ENCODE measurements at places on chromosomes 12 and 14. TPM values are rescaled to one million over a fixed set of nuclear protein-coding genes. Genes with fewer than 3 reads are reported as not detected.

KLHL33 gene
- not detected for total RNA-seq

- no peak for DNase-seq
- H3K4me3 ChIP-seq: no peak overlapping the region
Observed at GRCh38 chr12:52080403-52081251, 1.1 kb downstream of the SMIM41 start.

BEST3 gene
- total RNA-seq: not detected

DNA sequence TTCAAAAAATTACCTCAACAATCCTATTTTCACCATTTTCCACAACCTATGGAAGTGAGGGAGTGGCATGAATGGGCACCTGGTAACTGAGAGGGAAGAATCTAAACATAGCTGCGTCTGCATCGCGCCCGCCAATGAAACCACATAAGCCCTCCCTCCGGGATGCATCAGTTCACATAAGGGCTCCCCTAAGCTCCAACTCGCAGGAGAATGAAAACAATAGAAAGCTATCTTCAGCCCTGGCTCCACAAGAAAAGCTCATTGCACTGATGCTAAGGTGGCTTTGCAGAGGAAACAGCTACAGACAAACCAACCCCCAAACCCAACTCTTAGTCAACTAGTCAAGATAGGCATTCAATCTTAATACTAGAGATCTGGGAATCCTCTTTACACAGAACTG, 173.3 kb downstream of the FOXN3 start:
- no peak overlapping the region for H3K27ac ChIP-seq
- DNase-seq: no peak
- H3K4me1 ChIP-seq: no peaks in the 10 kb centered on the region
- no peak overlapping the region for H3K4me3 ChIP-seq
- no peaks in the 10 kb centered on the region for H3K27me3 ChIP-seq

GRCh38 chr14:95101736-95102679, 55.3 kb downstream of the DICER1 start:
- no peak overlapping the region for H3K4me3 ChIP-seq
- no peaks in the 10 kb centered on the region for H3K27me3 ChIP-seq
- no peak for DNase-seq
- no peak overlapping the region for H3K27ac ChIP-seq

CCDC196 gene
- not detected for total RNA-seq

DNA sequence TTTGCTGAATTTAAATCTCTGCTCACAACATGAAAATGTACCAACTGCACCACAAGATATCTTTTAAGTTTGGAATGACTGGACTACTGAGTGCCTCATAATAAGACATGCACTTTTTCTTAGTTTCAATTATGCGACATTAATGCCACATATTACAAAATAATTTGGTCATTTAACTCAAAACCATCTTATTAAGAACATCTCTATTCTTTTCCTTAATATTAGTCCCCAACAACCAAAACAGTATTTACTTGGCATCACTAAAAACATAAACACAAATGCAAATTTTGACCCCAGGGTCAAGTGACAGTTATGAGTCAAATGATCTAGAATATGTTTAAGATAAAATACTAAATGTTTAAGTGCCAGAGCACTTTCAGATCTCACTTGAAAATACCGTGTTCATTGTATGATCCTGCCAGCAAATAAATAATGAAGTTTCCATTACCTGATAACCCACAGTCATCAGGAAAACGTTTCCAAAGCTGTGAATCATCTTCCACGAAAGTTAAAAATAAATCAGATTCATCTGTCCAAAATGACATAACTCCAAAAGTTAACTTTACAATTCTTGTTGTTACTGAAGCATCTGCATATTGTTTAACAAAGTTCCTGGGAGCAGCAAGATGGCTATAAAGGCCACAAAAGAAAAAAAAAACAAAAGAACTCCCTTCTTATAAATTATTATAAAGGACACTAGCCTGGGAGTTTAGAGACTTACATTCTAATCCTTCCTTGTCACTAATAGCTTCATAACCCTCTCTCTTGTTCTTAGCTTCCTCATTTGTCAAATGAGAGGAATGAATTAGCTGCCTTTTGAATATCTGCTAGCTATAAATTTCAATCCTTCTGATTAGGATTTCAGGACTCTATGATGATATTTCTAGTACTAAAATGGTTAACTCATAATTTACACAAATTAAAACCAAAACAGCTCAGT, 30.5 kb upstream of the AP4S1 start:
- H3K27ac ChIP-seq: peak overlapping the region; percentile 83
- H3K4me1 ChIP-seq: peaks cover 17% of the 10 kb centered on the region
- DNase-seq: peak; percentile 69
- no peaks in the 10 kb centered on the region for H3K27me3 ChIP-seq

DNA sequence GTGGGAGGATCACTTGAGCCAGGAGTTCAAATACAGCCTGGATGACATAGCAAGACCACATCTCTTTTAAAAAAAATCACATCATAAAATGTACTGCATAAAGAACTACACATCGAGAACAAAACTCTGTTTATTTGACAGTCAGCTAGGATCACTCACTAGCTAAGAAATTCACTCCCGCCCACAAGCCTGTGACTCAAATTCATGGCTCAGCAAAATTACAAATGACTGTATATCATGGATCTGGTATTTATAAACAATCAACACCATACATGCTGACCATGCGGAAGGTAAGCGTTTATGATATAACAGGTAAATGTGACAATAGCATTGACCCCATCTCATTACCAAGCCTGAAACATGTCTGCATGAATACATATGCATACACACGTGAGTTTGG, 206.5 kb downstream of the EFCAB11 start:
- H3K4me1 ChIP-seq: peaks cover 11% of the 10 kb centered on the region
- H3K4me3 ChIP-seq: no peak overlapping the region
- H3K27ac ChIP-seq: no peak overlapping the region
- H3K27me3 ChIP-seq: no peaks in the 10 kb centered on the region
- no peaks in the 10 kb centered on the region for H3K36me3 ChIP-seq

DNA sequence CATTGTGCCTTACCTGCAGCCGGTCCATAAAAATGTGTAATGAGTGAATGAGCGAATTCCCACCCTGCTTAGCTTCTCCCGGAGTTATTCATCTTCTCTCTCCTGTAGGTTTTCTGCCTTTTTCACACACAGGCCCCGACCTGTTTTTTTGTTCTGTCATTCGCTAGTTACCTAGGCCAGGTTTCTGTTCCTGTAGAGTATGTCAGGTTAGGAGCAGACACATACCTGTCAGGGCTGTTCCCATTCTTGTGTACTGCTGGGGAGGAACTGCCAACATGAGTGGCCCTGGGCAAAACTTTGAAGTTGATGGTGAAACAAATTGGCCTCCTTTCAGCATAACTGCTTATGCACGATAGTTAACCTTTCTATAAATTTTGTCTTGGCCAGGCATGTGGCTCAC, 140.1 kb downstream of the SYNE2 start:
- H3K4me1 ChIP-seq: no peaks in the 10 kb centered on the region
- no peak for DNase-seq
- H3K4me3 ChIP-seq: no peak overlapping the region
- no peaks in the 10 kb centered on the region for H3K27me3 ChIP-seq
- H3K36me3 ChIP-seq: no peaks in the 10 kb centered on the region

IL22 gene
- not detected for total RNA-seq

PPP4R3A gene
- 36.8 TPM for total RNA-seq

CELA1 gene
- not detected for total RNA-seq

DNA sequence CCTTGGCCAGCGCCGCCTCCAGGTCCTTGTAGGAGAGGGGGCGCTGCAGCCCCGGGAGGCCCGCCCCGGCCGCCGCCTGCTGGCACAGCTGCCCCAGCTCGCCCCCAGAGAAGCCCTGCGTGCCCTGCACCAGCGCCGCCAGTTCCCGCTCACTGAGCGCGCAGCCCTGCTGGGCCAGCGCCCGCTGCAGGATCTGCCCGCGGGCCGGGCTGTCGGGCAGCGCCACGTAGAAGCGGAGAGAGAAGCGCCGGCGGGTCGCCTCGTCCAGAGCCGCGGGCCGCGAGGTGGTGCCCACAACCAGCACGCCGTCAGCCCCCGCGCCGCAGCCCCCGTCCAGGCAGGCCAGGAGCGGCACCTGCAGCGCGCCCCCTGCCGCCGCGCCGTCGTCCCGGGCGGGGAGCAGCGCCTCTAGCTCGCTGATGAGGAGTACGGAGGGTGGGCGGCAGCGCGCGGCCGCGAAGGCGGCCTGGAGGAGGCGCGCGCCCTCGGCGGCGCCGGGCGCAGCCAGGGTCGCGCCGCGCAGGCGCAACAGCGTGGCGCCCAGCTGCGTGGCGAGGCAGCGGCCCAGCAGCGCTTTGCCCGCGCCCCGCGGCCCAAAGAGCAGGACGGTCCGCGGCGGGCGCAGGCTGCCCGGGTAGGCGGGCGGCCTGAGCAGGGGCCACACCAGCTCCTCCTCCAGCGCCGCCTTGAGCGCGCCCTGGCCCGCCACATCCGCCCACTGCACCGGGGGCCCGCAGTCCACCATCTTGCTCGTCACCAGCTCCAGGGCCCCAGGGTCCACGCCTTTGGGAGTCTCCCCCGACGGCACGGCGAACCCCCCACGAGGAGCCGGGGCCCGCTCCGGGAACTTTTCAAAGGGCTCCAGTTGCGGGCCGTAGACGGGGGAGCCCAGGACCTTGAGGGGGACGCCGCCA, 27.7 kb downstream of the FIGNL2 start:
- peak overlapping the region; percentile 85 for H3K27ac ChIP-seq
- H3K4me3 ChIP-seq: peak overlapping the region; percentile 86
- peak; percentile 86 for DNase-seq
- H3K4me1 ChIP-seq: peaks cover 16% of the 10 kb centered on the region
- H3K36me3 ChIP-seq: no peaks in the 10 kb centered on the region
- H3K27me3 ChIP-seq: no peaks in the 10 kb centered on the region

DNA sequence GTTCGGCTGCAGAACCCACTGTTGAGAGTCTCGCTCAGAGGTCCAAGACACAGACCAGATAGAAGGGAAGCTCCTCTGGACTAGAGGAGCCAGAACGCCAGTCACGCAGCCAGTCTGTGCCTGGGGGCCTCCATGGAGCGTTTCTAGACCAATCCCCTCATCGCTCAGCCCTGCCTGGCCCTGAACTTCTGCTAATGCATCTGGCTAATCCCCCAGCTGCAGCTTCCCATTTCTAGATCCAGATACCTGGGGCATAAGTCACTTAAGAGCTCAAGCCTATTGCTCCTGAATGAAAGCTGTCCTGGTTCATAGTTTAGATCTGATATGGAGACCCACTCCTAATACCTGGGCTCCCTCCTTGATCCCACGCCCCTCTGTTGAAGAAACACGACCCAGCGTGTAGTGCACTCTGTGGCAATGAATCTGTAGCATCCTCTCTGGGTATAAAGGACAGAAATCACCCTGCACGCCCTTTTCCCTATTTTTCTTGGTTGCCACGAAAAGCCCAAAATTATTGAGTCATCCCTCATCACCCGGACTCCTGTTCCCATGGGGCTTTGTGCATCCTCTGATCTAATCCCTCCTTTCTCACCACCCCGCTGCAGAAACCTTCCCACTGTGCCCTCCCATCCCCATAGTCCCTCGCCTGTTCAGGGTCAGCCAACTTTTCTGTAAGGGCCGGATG, 341.6 kb upstream of the FKBP4 start:
- no peaks in the 10 kb centered on the region for H3K27me3 ChIP-seq
- peaks cover 10% of the 10 kb centered on the region for H3K4me1 ChIP-seq
- H3K4me3 ChIP-seq: no peak overlapping the region
- DNase-seq: peak; percentile 56
- H3K27ac ChIP-seq: no peak overlapping the region

DNA sequence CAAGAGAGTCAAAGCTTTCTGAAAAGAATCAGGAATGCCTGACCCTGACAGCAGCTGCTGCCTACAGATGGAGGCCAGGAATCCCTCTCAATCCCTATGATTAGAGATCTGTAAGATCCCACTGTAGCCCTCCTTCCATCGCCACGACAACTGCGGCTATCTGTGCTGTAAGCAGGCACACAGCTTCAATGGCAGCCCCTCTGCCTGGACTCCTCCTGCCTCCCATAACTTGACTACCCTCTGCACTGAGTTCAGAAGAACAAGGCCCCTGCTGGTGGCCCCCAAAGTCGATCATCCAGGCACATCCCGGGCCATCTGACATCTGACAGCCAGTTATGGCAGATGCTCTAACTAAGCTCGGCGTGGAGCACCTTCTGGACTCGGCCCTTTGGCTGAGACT, 2.9 kb downstream of the CLMN start:
- H3K4me3 ChIP-seq: no peak overlapping the region
- no peaks in the 10 kb centered on the region for H3K36me3 ChIP-seq
- H3K27me3 ChIP-seq: peaks cover 13% of the 10 kb centered on the region
- H3K27ac ChIP-seq: no peak overlapping the region
- no peaks in the 10 kb centered on the region for H3K4me1 ChIP-seq
- DNase-seq: no peak

DNA sequence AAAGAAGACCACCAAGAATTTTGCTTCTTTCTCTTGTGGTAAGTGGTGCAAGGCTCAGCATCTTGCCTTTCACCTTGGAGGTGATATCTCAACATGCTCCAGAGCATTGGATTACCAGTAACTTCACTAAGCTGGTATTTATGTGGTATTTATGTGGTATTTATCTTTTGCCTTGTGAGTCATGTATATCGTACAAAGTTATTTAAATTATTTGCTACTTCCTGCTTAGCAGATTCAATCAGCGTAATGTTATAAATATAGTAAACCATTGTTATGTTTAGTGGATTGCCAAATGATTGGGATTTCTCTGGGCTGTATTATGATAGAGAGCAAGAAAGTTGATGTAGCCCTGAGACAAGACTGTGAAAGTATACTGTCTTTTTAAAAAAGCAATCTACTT, 366.4 kb downstream of the IPO8 start:
- no peak overlapping the region for H3K27ac ChIP-seq
- no peak overlapping the region for H3K4me3 ChIP-seq
- DNase-seq: no peak
- no peaks in the 10 kb centered on the region for H3K4me1 ChIP-seq
- no peaks in the 10 kb centered on the region for H3K27me3 ChIP-seq

GRCh38 chr12:114335607-114336006, 70.3 kb downstream of the TBX5 start:
- H3K4me1 ChIP-seq: peaks cover 16% of the 10 kb centered on the region
- no peaks in the 10 kb centered on the region for H3K36me3 ChIP-seq

DNA sequence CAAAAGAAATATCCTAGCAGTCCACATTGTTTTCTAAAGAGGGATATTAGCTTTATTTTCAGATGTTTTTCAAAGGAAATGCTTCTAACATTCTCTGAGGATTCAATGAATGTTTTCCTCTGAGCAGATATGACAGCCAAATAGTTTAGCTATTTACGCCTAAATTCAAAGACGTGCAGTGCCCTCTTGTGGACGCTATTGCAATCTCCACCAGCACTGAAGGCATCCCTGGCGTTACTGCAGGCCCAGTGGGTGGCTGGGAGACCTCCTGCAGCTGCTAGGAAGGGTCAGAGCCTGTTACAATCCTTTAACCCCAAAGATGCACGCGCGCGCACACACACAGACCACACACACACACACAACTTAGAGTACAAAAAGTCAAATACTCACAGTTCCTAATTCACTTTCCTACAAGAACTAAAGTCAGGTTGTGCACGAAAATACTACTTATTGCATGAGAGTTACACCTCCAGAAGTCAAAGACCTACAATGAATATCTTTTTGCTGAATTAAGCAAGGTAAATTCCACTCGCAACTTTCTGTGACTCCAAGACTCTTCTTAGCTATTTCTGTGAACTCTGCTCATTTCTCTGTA, 589.3 kb upstream of the TMEM132C start:
- no peaks in the 10 kb centered on the region for H3K27me3 ChIP-seq
- DNase-seq: peak; percentile 84
- H3K36me3 ChIP-seq: no peaks in the 10 kb centered on the region
- H3K4me3 ChIP-seq: no peak overlapping the region
- no peak overlapping the region for H3K27ac ChIP-seq
